ENCODE measurements at places on chromosomes 5 and 9.

DNA sequence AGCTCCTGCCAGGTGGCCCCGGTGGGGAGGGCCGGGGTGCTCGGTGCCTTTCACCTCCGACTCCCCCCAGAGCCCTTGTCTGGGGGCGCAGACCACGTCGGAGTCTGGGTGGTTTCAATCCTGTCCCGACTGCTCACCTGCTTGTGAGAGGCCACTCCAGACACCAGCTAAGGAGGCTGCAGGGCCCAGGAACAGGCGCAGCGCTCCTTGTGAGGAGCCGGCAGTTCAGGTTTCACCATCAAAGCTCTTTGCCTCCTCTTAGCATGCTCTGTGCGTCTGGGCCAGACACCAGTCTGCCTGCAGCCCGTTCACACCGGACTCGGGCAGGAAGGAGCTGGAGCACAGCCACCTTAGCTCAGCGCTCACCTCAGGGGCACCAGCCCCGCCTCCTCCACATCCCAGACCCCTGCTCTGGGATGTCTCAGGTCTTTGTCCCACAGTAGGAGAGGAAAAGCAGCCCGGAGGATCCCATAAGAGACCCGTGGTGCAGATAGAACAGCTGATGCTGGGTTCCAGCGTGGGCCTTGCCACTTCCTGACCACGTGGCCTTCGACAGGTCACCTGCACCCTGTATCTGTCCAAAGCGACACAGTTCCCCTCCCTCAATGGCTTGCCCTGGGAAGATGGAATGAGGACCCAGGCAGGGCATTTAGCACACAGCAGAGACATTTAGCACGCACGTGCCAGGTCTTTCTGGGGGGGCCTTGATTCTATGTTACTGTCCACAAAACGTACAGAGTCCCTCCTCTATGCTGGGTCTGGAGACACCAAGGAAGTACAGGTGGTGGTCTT, 106.2 kb upstream of the LMX1B start:
- no peak for DNase-seq

- no peak for DNase-seq
Measured at GRCh38 chr9:113417370-113417769, 6.8 kb downstream of the C9orf43 start.

GRCh38 chr5:72107901-72108201, 576 bp downstream of the MAP1B start:
- peak; percentile 11 for DNase-seq

- DNase-seq = peak; percentile 43
Measured at GRCh38 chr5:174608631-174609097, 115.7 kb upstream of the MSX2 start.

DNA sequence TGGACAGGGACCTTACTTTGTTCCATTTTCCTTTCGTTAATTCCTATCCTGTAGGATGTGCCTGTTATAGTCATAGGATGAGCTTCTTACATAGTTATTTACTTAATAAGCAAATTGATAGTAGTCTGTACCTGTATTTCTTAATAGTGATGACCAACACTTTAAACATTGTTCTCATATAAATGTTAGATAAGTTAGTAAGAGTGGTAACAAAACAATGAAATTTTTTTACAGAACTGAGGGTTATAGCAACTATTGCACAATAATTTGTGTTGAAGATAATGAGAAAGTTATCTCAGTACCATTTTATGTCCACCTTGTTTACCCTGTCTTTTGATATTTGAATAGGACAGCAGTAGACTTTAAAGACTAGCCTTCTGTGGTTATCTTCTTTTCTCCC, 162.9 kb upstream of the ELL2 start:
- no peak for DNase-seq

DNA sequence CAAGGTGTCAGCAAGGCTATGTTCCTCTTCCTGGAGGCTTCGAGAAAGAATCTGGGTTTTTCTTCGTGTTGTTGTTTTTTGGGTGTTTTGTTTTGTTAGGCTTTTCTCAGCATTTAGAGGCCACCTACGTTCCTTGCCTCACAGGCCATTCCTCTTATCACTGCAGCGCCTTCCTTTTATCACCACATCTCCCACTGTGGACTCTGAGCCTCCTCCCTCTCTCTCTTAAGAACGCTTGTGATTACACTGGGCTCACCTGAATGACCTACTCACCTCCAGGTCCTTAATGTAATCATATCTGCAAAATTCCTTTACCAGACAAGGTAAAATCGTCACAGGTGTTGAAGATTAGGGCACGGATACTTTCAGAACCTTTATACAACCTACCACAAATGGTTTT, 340.8 kb downstream of the DTWD2 start:
- DNase-seq = no peak

DNA sequence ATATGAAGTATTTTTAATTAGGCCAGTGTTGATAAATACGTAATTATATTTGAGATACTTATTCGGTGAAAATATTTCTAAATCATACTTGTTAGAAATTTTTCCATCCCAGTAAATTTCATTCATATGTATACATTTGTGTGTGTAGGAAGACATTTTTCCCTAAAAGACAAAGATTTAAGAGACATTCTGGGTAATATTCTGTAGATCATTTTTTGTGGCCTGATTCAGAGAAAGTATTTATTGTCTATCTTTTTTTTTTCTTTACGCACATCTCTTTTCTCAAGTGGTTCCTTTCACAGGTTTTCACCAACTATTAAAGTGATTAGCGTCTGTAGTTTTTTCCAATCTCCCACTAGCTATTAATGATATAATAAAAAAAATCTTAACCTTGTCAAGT, 224.1 kb downstream of the MEF2C start:
- DNase-seq = no peak

DNA sequence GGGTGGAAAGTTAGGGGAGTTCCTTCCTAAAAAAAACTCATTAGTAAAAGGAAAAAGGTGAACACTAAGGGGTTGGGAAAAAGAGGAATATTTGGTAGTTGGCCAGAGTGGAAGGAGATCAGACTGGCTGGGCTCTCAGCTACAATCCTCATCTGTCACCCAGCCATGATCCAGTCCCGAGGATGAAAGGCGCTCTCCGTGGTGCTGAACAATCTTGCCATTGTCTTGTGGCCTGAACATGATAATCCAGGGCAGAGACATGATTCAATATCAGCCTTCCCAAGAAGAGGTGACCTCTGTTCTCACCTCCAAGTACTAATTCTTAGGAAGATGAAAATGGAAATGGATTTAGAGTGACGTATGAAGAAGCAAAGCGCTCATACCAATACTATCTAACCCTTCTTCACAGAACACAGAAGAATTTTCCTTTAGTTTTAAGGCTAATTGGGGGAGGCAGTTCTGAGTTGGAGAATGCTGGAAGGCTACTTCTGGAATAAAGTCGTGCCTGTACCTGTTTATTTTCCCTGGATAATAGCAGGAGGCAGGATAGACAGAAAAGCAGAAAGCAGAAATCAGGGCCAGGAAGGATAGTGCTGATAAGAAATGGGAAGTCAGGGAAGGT, 36.6 kb upstream of the MYORG start:
- DNase-seq = peak; percentile 86

GRCh38 chr9:38622288-38622674, 1.9 kb upstream of the ANKRD18A start:
- peak; percentile 5 for DNase-seq

DNA sequence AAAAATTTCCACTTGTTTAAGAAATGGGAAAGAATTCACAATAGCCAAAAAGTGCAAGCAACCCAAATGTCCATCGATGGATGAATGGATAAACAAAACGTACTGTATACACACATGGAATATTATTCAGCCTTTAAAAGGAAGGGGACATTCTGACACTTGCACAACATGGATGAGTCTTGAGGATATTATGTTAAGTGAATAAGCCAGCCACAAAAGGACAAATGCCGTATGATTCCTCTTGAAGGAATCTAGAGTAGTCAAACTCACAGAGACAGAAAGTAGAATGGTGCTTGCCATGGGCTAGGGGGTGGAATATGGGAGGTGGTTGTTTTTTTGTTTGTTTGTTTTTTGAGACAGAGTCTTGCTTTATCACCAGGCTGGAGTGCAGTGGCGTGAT, 3.8 kb upstream of the ATP6V0E1 start:
- no peak for DNase-seq

DNA sequence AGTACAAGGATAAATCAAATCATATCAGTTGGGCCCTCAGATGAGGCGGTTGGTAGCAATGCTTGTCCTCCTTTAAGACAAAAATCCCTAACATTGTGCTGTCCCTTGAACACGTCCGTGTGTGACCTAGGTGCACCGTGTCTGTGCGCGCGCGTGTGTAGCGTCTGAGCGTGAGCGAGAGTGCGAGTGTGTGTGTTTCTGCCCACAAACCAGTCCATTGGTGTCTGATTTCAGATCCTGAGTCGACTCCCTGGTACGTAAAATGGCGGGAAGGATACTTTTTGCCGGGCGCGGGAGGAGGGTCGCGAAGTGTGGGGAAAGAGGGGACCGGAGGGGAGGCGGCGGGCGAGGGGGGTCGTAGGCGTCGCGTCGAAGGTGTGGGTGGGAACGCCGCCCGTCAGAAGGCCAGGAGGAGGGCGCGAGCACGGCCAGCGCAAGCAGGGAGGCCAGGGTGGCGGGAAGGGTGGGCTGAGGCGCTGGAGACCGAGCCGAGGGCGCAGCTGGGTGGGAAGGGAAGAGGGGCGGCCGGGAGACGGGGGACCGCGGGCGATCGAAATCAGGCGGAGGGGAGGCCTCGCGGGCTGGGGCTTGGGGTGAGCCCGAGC, 8.9 kb downstream of the OTP start:
- no peak for DNase-seq

GRCh38 chr9:13942695-13943094, 371.2 kb downstream of the NFIB start:
- no peak for DNase-seq

GRCh38 chr5:8505196-8505595, 636.2 kb downstream of the MTRR start:
- no peak for DNase-seq

DNA sequence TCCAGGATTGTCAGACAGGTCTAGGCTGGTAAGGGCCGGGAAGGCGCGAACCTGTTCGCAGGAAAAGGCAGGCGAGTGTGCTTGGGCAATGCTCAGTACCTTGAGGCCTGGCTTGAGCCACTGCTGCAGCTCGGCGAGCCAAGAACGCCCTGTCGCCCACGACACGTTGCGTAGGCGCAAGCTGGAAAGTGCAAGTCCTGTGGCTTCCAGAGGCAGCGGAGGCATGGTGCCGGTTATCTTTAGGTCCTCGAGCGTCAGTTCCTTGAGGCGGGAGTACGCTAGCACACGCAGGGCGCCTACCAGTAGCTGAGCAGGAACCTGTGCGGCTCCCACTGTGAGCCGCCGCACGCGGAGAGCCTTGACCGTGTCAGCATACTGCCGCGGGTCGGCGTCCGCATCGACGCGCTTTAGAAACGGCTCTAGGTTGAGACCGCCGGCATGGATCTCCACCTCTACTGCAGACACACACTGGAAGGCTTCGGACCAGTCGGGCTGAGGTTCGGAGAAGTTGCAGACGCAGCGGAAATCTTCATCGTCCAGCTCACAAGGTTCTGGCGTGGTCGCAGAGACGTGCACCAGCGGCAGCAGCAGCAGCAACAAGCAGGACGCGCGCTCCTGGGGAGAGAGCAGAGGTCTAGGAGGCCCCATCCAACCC, 482 bp downstream of the CD14 start:
- DNase-seq = peak; percentile 80

- DNase-seq = no peak
Measured at GRCh38 chr9:109092051-109092580, 27.6 kb downstream of the TMEM245 start.

Data from hematopoietic multipotent progenitor cell treated with erythropoietin and hydrocortisone succinate and interleukin-3 and kit ligand, for 6 days (in vitro differentiated cells).